CD4-positive, alpha-beta memory T cell (primary cell): ENCODE measurements at places on chromosomes 1 and 21.

- no peak for DNase-seq
These were observed 105.9 kb downstream of the LAMC2 start for GRCh38 chr1:183291802-183292514.

DNA sequence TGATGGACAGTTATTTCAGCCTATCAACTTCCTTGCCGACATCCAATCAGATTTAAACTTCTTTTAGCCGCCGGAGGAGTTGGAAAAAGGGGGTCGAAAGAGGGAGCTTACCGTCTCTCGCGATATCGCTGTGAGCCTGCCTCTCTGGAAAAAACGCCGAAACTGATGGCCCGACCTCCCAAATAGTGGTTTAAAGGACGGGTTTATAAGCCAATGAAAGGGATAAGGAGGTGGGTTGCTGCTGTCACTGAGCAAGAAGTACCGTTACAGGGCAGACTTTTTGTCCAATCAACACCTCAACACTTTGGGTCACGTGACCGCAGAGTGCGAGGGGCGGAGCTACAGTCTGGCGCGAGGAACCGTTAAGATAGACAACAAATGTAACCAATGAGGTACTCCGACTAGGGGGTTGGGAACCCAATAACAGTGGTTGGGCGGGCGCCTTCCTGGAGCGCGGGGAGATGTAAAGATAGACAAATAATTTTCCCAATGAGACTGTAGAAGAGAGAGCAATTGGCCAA lies at the start of gene RBM15:
Gene RBM15 (plus strand): TSS at position 492 of the 521 bp plus-strand sequence. CDS start 29 bp downstream, at position 521.
- peak; percentile 100 for DNase-seq

GRCh38 chr21:14879458-14879857 lies 185.3 kb downstream of the NRIP1 start:
- no peak for DNase-seq

- DNase-seq: no peak
These were observed 406 bp downstream of the PUSL1 start for GRCh38 chr1:1308756-1309250.

DNA sequence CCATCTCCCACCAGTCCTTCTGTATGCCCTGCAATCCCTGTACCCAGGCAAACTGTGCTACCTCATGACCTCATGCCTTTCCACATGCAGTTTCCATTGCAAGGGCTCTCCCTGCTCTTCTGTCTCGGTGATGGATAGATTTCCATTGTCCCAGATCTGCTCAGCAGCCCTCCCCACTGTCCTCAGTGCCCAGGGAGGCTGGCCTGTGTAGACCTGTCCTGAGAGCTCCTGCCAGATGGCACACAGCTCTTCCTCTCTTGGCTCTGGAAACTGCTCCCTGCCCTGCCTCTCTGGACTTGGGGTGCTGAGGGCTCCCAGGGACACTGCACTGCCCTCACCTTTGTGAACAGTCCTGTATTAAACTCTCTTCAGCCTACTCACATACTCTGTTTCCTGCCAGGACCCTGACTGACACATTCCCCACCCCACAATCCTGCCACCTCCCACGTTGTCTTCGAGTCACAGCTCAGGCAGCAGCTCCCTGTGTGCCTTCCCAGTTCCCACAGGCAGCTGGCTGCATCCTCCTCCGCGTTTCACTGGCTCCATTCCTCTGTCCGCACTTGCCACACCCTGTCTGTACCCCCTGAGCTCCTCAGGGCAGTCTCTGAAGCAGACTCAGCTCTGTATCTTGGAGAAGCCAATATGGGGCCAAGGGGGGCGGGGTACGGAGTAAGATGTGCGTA lies 57.0 kb downstream of the SPATA46 start:
- no peak for DNase-seq

DNA sequence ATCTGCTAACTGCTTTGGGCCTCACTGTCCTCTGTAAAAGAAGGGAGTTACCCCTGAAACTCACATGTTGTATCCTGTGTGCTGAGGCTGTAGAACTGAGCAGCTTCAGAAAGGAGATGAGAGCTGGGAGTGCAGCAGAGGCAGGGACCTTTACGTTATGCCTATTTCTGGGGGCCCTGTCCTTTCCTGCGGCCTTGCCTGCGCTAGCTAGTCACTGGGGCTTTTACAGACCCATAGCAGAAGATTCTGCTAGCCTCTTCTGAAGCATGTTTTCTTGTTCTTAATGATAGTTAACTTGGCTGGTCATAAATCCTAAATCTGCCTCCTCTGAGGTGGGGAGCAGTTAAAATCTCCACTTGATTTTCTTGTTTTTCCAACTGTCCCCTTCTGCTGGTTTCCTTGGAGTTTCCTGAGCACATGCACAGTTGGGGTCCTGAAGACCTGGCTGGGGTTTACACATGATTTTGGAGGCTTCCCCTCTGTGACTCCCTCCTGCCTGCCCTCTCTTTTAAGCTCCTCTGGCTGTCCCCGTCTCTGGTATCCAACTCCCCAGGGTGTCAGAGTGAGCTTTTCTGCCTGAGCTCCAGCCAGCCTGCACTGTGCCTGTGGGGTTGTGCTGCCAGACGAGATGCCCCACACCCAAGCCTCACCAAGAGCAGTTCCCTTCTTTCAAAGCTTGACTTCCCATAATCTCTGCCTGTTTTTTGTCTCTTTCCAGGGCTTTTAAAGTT lies 76.6 kb downstream of the NOS1AP start:
- no peak for DNase-seq

DNA sequence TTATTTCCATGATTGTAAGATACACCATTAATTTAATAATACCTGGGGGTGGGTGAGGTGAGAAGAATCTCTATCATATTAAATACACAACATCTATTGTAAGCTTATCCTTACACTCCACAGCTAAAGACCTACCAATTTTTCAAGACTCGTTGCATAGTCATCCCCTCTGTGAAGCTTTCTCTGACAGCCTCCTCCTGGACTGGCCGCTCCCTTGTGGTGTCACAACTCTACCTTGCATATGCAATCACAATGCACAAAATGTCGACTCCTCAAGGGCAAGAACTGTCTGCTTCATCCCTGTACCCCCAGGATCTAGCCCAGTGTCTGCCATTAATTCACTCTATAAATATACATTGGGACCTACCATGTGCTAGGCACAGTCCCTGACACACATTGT lies 2.4 kb upstream of the PTGFRN start:
- no peak for DNase-seq

GRCh38 chr1:183497218-183497617 lies 24.9 kb downstream of the SMG7 start:
- DNase-seq: no peak

GRCh38 chr1:180151508-180151907 lies 3.2 kb upstream of the QSOX1 start:
- DNase-seq: no peak

DNA sequence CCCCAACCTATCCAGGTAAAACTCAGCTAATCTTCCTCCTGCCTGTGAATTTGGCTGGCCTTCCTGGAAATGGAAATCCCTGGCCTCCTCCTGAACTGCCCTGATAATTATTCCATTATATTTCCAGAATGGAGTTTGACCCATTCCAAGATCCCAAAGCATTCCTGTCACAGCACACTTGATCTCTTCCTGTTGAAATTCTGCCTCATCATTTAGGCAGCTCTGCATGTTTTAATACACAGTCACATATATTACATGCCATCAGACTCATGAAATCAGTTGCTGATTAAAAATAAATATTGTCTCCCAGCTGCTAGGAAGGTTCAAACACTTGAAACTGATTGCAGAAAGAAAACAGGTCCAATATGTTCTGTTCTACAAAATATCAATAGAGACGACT lies 148.2 kb upstream of the PALMD start:
- no peak for DNase-seq
